ENCODE measurements at places on chromosomes 7 and 10.

DNA sequence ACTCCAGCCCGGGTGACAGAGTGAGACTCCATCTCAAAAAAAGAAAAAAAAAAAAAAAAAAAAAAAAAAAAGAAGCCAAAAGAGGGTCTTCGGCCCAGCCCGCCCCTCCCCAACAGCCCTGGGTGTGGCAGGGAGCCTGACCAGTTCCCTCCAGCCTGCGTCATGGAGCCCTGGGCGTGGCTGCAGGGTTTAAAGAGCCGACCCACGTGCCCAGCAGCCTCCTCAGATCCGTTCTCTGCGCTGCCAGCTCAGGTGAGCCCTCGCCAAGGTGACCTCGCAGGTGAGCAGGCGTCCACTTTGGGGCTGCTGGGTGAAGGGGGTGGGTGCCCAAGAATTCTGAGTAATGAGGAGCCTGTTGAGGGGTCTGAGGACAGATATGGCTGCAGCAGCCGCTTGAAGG is at the start of gene FXYD4:
FXYD4 (plus strand) TSS at position 219 of the 400 bp plus-strand sequence. CDS start 2,111 bp downstream, outside the sequence.
- no peak for DNase-seq

DNA sequence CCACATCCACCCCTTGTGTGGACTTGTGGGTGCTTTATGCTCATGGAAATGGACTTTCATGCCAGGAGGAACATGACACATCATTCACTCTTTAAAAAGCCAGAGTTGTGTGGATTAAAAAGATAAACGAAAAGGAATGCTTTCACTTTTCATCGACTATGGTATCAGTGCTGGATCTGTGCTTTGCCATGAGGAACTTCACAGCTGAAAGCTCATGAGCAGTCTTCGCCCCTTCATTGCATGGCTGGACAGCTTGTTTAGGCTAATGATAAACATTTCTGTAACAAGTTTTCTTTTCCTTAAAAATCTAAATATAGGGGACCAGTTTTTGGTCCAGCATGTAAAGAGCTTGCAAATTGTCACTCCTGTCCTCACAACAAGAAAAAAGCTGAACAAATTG is 173.6 kb upstream of the NPS start:
- no peak for DNase-seq

GRCh38 chr10:59713196-59713821 is 3.7 kb upstream of the SLC16A9 start:
- no peak for DNase-seq

- DNase-seq: no peak
These were observed 26.2 kb downstream of the RAMP3 start for GRCh38 chr7:45183711-45184210.

DNA sequence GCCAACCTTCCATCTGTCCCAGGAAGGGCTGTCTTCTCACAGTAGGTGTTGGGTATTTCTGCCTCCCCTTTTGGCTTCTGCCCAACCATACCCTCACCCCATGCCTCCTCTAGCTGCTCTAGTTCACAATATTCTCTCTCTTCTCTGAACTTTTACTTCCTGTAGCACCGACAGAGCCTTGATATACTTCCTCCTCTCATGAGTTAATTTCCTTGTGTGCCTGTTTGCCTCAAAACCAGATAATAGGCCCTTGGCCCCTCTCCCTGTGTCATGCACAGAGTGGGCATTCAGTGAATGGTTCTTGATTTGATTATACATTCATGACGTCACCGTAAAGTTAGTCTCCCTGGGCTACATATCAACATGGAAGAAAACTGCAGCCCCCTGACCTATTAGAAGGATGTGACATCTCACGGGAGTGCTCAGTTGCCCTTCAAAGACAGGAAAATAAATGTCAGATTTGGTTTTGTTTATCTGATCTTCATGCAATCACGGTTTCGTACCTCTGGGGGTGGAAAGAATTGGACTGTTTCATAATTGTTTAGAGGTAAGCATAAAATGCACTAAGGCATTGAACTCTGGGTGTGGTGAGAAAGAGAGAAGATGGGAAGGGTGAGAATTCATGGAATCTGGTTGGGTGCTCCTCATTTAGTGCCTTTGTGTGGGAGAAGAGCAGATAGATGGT is 127.7 kb downstream of the ITIH5 start:
- no peak for DNase-seq

DNA sequence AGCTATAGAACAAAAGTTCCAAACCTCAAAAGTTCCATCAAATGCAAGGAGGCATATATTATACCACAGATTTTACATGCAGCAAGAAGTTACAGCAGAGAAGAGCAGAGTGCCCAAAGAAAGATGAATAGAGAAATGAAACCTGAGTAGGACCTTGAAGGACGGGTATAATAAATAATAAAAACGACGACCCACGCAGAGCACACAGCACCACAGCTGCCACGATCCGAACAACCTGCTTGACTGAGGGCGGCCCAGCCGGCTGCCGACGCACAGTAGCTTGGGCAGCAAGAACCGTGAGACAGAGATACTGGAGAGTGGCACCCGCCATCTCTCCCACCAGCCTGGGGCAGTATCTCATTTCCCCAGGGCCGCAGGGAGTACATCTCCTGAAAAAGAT is 79.0 kb downstream of the HIPK2 start:
- no peak for DNase-seq

GRCh38 chr7:155268921-155269650 is 28.6 kb upstream of the INSIG1 start:
- DNase-seq: no peak

DNA sequence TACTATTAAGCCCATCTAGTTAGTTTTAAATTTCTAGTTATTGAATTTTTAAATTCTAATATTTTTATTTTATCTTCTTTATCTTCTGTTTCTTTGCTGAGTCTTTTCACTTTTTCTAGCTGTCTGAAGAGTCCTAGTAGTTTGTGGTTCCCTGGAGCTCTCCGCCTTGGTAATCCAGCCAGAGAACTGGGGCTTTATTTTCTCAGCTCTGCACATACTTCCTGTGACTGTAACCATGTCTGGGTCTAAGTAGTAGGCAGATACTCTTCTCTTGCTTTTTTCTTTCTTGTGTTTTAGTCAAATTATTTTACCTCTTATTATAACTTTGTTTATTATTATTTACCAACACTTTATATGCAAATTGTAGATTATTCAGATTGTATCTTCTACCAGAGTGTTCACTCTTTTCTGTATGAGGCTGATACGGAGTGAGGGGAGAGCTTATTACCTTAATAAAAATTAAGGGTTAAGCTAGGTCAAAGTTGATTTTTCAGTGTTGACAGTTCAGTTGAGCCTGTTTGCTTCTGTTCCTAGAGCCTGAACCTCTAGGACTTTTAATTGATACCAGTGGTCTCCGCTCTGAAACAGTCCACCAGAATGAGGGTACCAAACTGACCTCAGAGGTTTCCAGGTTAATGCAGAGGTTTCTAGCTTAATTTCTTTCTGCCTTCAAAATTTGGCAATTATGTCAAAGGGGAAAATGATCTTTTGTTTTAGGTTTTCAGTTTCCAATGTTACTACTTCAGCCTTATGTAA is 155.4 kb downstream of the ADK start:
- DNase-seq: no peak

DNA sequence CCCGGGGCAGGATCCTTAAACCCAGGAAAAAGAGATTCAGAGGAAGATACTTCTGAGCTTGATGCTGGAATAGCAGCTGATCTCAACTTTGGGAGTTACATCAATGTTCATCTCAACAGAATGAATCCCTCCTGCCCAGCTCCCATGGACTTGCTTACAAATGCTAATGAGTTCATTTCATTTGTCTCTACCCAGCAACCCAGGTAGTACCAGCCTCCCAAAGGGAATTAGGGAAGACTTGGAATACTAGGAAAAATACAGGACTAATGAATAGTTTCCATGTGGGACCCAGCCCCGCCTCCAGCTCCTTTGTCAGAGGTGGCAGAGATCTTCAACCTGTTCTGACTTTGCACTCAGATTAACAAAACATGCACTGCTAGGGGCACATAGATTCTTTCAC is 22.1 kb upstream of the TCF7L2 start:
- DNase-seq: no peak

- no peak for DNase-seq
These were observed 1305.3 kb upstream of the CELF2 start for GRCh38 chr10:9712393-9712792.

DNA sequence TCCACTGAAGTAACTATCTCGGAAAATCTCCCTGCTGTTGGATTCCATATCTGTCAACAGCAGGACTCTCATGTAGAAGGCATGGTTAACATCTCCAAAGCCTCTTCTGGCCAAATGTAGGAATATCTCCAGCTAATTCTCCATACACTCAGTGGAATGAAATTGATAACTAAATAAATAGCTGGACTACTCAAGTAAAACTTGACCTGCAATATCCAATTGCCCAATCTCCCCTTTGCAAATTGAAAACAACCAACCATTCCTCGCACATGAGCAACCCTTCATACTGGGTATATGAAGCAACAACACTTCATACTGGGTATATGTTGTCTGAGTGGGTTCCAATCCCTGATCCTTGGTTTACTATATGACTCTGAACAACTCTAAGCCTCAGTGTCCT is 105.4 kb upstream of the KMT2E start:
- no peak for DNase-seq

GRCh38 chr10:88125766-88126165 is 262.3 kb downstream of the PTEN start:
- no peak for DNase-seq

DNA sequence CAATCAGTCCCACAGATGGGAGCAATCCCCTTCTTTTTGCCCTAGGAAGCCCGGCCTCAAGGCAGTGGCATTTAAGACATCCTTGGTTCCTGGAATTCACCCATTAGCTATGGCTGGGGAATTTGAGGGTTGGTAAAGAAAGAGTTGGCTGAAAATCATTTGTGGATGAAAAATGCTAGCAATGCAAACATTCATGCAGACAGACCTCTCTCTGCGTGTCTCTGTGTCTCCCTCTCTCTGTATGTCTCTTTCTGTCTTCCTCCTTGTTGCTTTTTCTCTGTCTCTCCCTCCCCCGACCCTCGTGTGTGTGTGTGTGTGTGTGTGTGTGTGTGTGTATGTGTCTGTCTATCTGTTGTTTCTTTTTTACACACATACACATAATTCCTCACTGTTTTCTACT is 19.4 kb downstream of the LDB3 start:
- DNase-seq: no peak

GRCh38 chr7:40622941-40623501 is 488.2 kb downstream of the SUGCT start:
- DNase-seq: no peak

DNA sequence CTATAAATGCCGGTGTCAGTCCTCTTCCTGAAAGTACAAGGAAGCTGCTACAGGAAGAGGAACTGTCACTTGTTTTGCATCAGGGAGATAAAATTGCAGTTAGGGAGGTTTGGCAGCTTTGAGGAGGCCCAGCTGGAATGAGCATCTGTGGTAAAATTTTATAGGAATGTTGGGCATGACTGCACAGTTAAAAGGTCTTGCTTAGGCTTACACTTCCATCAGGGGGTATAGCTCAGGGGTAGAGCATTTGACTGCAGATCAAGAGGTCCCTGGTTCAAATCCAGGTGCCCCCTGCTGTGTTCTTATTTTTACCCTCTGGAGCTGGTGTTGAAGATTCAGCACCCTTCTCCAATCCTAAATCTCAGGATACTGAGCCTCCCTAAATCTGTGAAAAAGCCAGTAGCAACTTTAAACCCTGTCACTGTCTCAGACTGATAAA is 65.9 kb downstream of the ZNF467 start:
- no peak for DNase-seq

GRCh38 chr10:118901380-118901779 is 128.1 kb upstream of the NANOS1 start:
- DNase-seq: no peak
